ENCODE measurements at places on chromosomes 5 and 9. TPM values are rescaled to one million over a fixed set of nuclear protein-coding genes. Genes with fewer than 3 reads are reported as not detected.

PRKACG gene
- not detected for polyA plus RNA-seq

ZNF367 gene
- polyA plus RNA-seq: 12.7 TPM

FBP2 gene
- 0.10 TPM for polyA plus RNA-seq

BARHL1 gene
- not detected for polyA plus RNA-seq

CATSPER3 gene
- 1.7 TPM for polyA plus RNA-seq
